Body of pancreas (tissue), 4 donors: ENCODE measurements at places on chromosomes 13 and 19.

- no peak overlapping the region for H3K27ac ChIP-seq
- H3K4me3 ChIP-seq: no peak overlapping the region
- no peaks in the 10 kb centered on the region for H3K27me3 ChIP-seq
- H3K4me1 ChIP-seq: peaks cover 5% of the 10 kb centered on the region
- H3K36me3 ChIP-seq: no peaks in the 10 kb centered on the region
Measured at GRCh38 chr13:42484386-42484785, 89.6 kb upstream of the TNFSF11 start.

DNA sequence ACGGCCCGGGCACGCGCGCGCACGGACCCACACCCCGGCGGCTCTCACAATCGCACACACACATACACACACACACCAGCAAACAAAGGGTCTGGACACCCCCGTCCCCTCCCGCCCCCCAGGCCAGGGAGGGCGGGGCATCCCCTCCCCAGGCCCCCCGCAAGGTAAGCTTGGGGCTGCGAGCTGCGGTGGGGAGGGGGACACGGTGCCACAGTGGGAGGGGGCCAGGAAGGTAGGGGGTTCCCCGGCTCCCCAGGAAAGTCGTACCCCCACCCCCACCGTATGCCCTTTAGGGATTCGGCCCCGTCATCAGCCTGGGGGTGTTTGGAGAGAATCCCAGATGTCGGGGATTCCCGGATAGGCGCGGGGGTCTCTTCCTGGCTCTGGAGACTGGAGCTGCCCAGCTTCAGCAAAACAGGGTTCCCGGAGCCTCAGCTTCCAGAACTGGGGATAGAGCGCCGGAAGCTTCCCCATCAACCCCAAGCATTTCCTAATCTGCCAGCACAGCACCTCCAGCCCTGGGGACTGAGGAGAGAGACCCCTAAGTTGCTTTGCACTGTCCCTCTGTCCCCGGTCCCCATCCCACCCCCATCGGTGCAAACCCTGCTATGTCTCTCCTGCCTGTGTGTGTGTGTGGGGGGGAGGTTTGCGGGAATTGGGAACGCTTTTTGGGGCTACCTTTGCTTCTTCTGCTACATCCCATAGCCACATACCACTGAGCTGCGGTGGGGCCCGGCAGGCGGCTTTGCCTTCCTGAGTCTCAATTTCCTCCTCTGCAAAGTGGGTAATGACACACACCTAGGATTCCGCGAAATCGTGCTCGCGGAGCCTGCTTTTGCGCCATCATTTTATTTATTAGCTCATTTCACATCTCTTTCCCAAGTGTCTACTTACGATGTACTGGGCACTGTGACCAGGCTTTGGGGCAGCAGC, 1.8 kb upstream of the CDC37 start:
- H3K4me3 ChIP-seq: no peak overlapping the region
- no peak overlapping the region for H3K27ac ChIP-seq
- H3K36me3 ChIP-seq: no peaks in the 10 kb centered on the region
- no peak for DNase-seq

- DNase-seq: peak; percentile 49
- H3K27ac ChIP-seq: no peak overlapping the region
- H3K4me1 ChIP-seq: no peaks in the 10 kb centered on the region
- no peaks in the 10 kb centered on the region for H3K36me3 ChIP-seq
Measured at GRCh38 chr19:34351382-34351826, 13.6 kb upstream of the GPI start.

DNA sequence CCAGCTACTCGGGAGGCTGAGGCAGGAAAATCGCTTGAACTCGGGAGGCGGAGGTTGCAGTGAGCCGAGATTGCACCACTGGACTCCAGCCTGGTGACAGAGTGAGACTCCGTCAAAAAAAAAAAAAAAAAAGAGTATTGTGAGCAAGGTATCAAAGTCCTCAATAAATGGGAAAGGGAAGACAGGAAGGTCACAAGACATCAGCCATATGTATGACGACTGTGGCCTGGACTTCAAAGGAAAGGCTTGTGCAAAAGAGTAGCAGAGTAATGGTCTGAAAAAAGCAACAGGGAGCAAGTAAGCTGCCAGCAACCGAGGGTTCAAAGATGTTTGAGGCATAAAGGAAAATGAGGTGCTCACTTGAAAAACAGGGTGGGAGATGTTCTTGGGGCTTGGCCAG, 116.0 kb upstream of the WASF3 start:
- no peaks in the 10 kb centered on the region for H3K4me1 ChIP-seq
- H3K36me3 ChIP-seq: no peaks in the 10 kb centered on the region
- H3K4me3 ChIP-seq: no peak overlapping the region
- H3K27ac ChIP-seq: no peak overlapping the region

- no peaks in the 10 kb centered on the region for H3K4me1 ChIP-seq
- H3K36me3 ChIP-seq: no peaks in the 10 kb centered on the region
- no peaks in the 10 kb centered on the region for H3K27me3 ChIP-seq
- no peak for DNase-seq
- H3K4me3 ChIP-seq: no peak overlapping the region
Measured at GRCh38 chr19:29478578-29479565, 46.9 kb upstream of the VSTM2B start.

DNA sequence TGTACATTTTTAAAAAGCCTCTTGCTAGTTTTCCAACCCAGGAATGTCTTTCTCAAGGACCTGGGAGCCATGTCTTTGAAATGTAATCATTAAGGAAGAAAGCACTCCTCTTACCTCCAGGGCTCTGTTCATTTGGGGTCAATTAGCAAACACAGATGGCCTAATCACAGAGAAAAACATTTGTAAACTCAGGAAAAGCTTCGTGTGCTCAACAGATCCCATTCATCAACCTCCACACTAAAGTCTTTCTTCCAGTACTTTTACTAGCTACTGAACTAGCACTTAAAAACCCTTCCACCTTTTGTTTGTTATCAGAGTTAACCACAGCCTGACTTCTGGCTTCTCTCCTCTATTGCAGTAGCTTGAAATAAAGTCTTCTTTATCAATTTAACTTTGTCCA, 441.4 kb downstream of the PCDH20 start:
- no peak overlapping the region for H3K4me3 ChIP-seq
- H3K27me3 ChIP-seq: no peaks in the 10 kb centered on the region
- peaks cover 8% of the 10 kb centered on the region for H3K4me1 ChIP-seq
- DNase-seq: no peak
- no peak overlapping the region for H3K27ac ChIP-seq
- H3K36me3 ChIP-seq: no peaks in the 10 kb centered on the region
